ENCODE measurements at places on chromosomes 12 and 14.

DNA sequence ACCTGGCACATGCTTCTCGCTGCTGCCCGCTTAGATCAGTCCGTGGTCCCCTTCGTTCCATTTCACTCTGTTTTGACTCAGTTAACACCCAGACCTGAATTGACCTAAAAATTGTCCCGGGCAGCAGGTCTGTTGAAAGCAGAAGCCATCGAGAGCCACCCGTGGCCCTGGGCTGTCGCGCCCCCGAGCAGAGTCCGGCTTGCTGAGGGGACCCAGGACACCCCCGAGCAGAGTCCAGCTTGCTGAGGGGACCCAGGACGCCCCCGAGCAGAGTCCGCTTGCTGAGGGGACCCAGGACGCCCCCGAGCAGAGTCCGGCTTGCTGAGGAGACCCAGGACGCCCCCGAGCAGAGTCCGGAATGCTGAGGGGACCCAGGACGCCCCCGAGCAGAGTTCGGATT lies 50.2 kb upstream of the GALNT9 start:
- DNase-seq = no peak

DNA sequence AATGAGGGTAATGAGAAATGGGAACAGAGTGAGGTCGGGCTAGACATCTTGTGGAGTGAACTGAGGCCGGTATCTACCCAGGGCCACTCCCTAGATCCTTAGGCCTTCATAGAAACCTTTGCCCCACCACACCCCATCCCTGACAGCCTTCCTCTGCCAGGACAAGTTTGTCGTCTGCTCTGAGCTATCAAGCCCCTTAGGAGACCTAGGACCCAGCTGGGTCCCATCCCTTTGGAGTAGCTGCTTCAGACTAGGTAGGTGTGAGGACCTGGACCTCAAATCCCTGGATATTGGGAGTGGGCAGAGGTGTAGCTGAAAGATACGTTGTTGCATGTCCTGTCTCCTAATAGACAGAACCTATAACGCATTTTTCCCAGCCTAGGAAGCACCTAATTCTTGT lies at the start of gene TMEM253:
Gene TMEM253, plus strand, starts transcription at position 136 of the 400 bp plus-strand sequence. CDS start 278 bp downstream, outside the sequence.
- DNase-seq = no peak

DNA sequence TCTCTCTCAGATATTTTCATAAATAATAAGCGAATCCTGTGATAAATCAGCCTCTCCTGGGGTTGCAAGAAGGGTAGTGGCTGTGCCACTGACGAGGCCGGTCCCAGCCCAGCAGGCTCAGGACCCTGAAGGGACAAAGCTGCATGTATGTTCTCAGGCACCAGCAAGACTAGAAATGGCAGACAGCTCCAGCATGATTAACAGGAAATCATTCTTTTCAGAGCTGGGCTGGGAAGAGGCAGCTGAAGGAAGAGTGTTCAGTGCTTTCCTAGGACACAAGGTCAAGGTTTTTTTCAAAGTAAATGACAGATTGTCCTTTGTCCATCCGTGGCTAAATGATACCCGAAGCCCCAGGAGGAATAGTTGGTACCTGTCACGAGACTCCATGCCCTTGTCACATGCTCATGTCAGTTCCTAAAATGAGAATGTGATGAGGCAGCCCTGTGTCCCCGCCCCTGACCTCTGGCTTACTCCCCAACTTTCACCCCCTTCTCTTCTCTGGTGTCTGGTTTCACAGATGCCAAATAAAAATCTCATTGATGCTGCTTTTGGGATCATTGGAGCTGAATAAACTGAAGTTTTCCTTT lies 65.1 kb downstream of the PPP1R36 start:
- peak; percentile 92 for DNase-seq

GRCh38 chr14:38208618-38209562 lies 1.2 kb downstream of the SSTR1 start:
- no peak for DNase-seq

- no peak for DNase-seq
These were observed 185.6 kb upstream of the C14orf180 start for GRCh38 chr14:104393898-104394381.

- DNase-seq = no peak
These were observed 40.1 kb upstream of the CISTR start for GRCh38 chr12:53791735-53792326.

- DNase-seq = no peak
These were observed 9.7 kb downstream of the NAP1L1 start for GRCh38 chr12:76074701-76075336.

DNA sequence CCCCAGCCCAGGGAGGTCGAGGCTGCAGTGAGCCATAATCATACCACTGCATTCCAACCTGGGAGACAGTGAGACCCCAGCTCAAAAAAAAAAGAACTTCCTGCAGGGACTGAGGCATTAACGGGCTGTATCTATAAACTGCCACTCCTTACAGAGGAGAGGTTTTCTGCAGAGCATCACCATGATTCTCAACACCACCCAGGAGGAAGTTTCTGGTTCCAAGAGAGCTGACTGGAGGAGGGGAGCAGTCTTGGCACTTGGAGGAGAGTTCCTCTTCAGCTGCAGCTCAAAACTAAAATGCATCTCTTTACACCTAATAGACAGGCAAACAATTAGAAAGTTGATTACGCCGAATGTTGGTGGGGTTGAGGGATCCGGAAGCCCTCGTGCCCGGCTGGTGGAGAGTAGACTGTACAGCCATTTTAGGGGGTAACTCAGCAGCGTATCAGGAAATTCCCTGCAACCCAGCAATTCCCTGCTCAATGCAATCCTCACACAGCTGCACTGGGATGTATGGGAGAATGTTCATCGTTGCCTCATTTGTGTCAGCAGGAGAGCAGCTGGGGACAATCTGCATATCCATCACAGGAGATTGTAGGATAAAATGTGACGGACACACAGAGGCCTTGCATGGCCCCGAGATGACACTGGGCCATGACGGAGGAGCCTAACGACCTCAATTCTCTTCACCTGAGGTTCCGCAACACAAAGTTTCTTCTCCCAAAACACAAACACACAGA lies 36.6 kb downstream of the ACTN1 start:
- no peak for DNase-seq

DNA sequence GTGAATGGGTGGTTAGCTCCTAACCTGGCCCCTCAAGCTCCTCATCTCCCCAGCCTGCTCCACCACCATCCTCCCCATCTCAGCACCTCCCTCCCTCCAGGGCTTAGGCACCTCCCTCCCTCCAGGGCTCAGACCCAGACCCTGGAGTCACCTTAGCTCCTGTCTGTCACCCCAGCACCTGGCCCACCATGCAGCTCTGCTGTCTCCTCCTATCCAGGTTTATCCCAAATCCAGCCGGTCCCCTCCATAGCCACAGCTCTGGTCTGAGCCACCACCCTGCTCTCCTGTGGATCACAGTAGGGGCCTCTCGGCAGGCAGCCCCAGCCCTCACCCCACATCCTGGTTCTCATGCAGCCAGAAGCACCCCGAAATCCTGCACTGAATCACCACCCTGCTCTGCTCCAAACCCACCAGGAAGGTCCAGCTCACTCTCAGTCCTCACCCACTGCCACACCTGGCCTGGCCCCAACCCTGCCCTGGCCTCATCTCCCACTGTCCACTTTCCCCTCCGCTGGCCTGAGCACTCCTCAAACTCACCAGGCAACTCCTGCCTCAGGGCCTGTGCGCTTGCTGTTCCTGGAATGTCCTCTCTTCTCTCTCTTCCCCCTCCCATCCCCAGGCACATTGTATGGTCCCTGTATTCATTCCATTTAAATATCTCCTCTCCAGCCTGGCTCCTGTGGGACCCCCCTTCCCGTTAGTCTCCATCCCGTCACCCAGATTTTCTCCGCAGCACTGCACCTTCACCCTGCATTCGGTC lies 62.6 kb downstream of the DIO3 start:
- no peak for DNase-seq

GRCh38 chr12:2082321-2082720 lies 29.5 kb downstream of the CACNA1C start:
- no peak for DNase-seq

- no peak for DNase-seq
These were observed 168.9 kb downstream of the VRK1 start for GRCh38 chr14:96965885-96966595.

DNA sequence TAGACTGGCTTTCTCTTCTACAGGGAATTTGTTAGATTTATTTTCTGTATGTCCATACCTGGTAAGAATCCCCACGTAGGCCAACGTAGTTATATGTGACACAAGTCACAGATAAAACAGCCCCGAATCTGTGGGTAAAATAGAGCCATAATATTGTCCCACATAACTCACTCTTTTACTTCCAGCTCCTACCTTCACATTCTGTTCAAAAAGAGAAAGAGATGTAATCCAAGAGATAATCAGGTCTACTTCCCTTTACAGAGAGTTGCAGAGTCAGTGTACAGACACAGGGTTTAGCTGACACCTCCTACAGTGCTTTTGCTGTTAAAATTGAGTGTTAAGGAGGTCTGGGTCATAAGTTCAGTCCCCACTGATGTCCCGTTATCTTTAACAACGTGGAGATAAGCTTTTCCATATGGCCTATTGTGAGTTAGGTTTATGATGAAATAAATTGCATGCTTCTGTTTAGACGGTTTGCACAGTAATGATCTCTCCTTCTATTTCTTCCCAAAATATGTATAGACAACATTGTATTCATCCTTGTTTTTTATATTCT lies 446.5 kb downstream of the ADAMTS20 start:
- DNase-seq = no peak

GRCh38 chr12:11840366-11840765 lies 190.9 kb downstream of the ETV6 start:
- DNase-seq = no peak

DNA sequence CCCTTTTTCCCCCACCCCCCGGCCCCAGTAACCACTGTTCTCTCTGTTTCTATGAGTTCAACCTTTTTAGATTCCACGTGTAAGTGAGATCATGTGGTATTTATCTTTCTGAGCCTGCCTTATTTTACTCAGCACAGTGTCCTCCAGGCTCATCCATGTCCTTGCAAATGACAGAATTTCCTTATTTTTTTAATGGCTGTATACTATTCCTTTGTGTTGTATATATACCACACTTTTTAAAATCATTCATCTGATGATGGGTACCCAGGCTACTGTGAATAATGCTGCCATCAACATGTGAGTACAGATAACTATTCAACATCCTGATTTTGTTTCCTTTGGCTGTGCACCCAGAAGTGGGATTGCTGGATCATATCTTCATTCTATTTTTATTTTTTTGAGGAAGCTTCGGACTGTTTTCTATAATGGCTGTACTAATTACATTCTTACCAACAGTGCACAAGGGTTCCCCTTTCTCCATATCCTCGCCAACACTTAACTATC lies 54.7 kb downstream of the DDX51 start:
- DNase-seq = no peak

GRCh38 chr14:34596891-34597290 lies 33.1 kb downstream of the SNX6 start:
- DNase-seq = no peak

Measured in COLO829 (cell line).